ENCODE measurements at places on chromosomes 1 and 21. TPM values are rescaled to one million over a fixed set of nuclear protein-coding genes. Genes with fewer than 3 reads are reported as not detected.

- H3K36me3 ChIP-seq = no peaks in the 10 kb centered on the region
- DNase-seq = no peak
- H3K27ac ChIP-seq = no peak overlapping the region
- no peaks in the 10 kb centered on the region for H3K4me1 ChIP-seq
- H3K4me3 ChIP-seq = no peak overlapping the region
- no peaks in the 10 kb centered on the region for H3K27me3 ChIP-seq
Observed at GRCh38 chr1:222390181-222390580, 157.7 kb downstream of the HHIPL2 start.

DNA sequence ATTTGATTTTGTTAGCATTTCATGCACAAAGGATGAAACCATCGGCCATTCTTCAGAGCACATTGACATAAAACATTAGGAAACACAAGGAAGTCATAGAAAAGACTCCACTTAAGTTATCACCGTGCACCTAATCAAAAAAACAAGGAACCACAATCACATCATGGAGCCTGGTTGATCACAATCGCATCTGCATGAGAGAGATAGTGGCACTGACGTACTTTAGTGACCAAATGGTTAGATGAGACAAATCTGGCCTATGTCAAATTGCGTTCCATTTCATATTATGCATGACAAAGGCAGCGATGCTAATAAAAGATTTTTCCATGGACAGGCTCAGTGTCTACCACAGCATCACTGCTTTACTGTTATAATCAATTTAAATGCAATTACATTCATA is 571.8 kb upstream of the ADGRL2 start:
- H3K36me3 ChIP-seq = no peaks in the 10 kb centered on the region
- no peak for DNase-seq
- no peaks in the 10 kb centered on the region for H3K27me3 ChIP-seq
- H3K4me3 ChIP-seq = no peak overlapping the region
- H3K27ac ChIP-seq = no peak overlapping the region

GRCh38 chr1:11453742-11454491 is 25.0 kb upstream of the DISP3 start:
- no peaks in the 10 kb centered on the region for H3K27me3 ChIP-seq
- no peaks in the 10 kb centered on the region for H3K4me1 ChIP-seq
- no peak overlapping the region for H3K4me3 ChIP-seq
- no peak for DNase-seq

- no peaks in the 10 kb centered on the region for H3K36me3 ChIP-seq
- H3K4me3 ChIP-seq = no peak overlapping the region
- H3K27ac ChIP-seq = no peak overlapping the region
- no peaks in the 10 kb centered on the region for H3K4me1 ChIP-seq
Observed at GRCh38 chr1:158246650-158247049, 7.6 kb upstream of the CD1A start.

DNA sequence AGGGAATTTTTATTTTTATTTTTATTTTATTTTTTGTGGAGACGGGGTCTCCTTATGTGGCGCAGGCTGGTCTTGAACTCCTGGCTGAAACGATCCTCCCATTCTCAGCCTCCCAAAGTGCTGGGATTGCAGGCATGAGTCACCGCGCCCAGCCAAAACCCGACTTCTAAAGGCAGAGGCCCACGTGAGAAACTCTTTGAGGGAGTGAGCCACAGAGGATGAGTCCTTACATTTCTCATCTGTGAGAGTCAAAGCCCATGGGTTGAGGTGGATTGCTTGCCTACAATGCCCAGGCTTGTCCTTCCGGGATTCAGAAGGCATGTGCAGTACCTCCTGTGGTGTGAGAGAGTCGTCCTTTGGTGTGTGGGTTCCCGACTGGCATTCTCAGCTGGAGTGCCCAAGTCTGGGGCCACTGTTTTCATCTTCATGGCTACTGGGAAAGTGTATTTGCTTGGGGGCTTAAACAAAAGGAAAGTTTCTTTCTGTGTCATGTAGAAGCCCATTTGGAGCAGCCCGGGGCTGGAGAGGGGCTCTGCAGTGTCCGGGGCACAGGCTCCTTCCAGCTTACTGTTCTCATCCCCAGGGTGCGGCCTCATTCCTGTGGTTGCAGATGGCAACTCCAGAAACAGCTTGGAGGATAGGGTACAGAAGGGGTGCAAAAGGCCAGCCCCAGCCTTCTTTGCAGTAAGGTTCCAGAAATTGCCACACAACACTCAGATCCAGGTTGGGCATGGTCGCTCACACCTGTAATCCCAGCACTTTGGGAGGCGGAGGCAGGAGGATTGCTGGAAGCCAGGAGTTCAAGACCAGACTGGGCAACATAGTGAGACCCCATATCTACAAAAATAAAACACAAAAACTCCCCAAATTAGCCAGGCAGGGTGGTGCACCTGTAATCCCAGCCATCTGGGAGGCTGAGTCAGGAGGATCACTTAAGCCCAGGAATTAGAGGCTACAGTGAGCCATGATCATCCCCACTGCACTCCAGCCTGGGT is 29.4 kb upstream of the CSF3R start:
- no peak for DNase-seq
- no peak overlapping the region for H3K27ac ChIP-seq
- no peaks in the 10 kb centered on the region for H3K27me3 ChIP-seq
- no peaks in the 10 kb centered on the region for H3K4me1 ChIP-seq
- H3K4me3 ChIP-seq = no peak overlapping the region
- no peaks in the 10 kb centered on the region for H3K36me3 ChIP-seq

- DNase-seq = no peak
- H3K4me3 ChIP-seq = no peak overlapping the region
- H3K4me1 ChIP-seq = peaks cover 16% of the 10 kb centered on the region
- H3K36me3 ChIP-seq = no peaks in the 10 kb centered on the region
- H3K27ac ChIP-seq = peak overlapping the region; percentile 78
Observed at GRCh38 chr1:24392604-24392946, 21.0 kb downstream of the STPG1 start.

The OR6N1 gene
- total RNA-seq = not detected

GRCh38 chr1:26602378-26602959 is 72.9 kb downstream of the RPS6KA1 start:
- H3K4me3 ChIP-seq = no peak overlapping the region
- no peaks in the 10 kb centered on the region for H3K36me3 ChIP-seq
- H3K4me1 ChIP-seq = no peaks in the 10 kb centered on the region
- DNase-seq = no peak

GRCh38 chr1:191618181-191618580 is 540.1 kb upstream of the RGS18 start:
- H3K36me3 ChIP-seq = no peaks in the 10 kb centered on the region
- no peak overlapping the region for H3K27ac ChIP-seq
- H3K27me3 ChIP-seq = no peaks in the 10 kb centered on the region
- no peak for DNase-seq

DNA sequence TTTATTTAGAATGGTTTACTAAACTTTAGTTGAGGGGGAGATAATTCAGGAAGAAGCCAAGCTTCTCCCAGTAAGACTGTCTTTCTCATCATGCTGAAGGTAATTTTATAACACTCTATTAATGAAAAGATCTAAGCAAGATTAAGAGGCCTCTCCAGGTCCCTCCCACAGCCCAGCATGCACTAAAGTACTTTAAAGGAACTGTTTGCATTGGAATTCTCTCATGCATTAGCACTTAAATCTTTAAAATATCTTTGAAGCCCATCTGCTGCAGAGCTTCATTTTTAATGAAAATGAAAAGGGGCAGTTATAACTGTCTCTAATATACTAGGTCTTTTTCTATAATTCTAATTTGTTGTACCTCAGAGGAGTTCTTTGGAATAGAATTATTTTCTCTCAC is 1379.1 kb upstream of the ADGRL4 start:
- no peaks in the 10 kb centered on the region for H3K27me3 ChIP-seq
- no peaks in the 10 kb centered on the region for H3K4me1 ChIP-seq
- no peaks in the 10 kb centered on the region for H3K36me3 ChIP-seq
- no peak overlapping the region for H3K4me3 ChIP-seq
- DNase-seq = no peak

The RHCE gene
- 0.28 TPM for total RNA-seq

The SLC25A34 gene
- 16.1 TPM for total RNA-seq

DNA sequence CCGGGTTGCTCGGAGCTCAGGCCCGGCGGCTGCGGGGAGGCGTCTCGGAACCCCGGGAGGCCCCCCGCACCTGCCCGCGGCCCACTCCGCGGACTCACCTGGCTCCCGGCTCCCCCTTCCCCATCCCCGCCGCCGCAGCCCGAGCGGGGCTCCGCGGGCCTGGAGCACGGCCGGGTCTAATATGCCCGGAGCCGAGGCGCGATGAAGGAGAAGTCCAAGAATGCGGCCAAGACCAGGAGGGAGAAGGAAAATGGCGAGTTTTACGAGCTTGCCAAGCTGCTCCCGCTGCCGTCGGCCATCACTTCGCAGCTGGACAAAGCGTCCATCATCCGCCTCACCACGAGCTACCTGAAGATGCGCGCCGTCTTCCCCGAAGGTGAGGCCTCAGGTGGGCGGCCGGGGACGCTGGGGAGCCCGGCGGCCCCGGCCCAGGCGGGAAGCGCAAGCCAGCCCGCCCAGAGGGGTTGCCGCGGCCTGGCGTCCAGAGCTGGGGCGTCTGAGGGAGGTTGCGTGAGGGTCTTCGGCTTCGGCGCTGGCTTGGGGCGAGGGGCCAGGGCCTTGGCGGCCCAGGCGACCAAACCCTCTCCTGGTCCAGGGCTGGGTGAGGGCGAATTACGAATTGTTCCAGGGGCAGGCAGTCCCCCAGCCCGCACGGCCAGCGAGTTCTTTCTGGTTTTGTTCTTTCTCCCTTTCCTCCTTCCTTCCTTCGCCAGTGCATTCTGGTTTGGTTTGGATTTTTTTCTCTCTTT is 805 bp downstream of the SIM2 start:
- H3K4me1 ChIP-seq = no peaks in the 10 kb centered on the region
- H3K4me3 ChIP-seq = peak overlapping the region; percentile 50
- H3K27ac ChIP-seq = no peak overlapping the region

GRCh38 chr1:187481581-187482148 is 652.9 kb downstream of the PLA2G4A start:
- H3K27ac ChIP-seq = no peak overlapping the region
- H3K27me3 ChIP-seq = no peaks in the 10 kb centered on the region
- no peaks in the 10 kb centered on the region for H3K4me1 ChIP-seq
- H3K4me3 ChIP-seq = no peak overlapping the region
- H3K36me3 ChIP-seq = no peaks in the 10 kb centered on the region
- DNase-seq = no peak

The PGBD5 gene
- 13.2 TPM for total RNA-seq

GRCh38 chr1:45566722-45567121 is 16.1 kb downstream of the AKR1A1 start:
- no peak overlapping the region for H3K4me3 ChIP-seq
- peak; percentile 82 for DNase-seq
- peaks cover 12% of the 10 kb centered on the region for H3K4me1 ChIP-seq

The LINGO4 gene
- total RNA-seq = 0.33 TPM

The NTRK1 gene
- 0.43 TPM for total RNA-seq

The HEATR1 gene
- total RNA-seq = 8.6 TPM

DNA sequence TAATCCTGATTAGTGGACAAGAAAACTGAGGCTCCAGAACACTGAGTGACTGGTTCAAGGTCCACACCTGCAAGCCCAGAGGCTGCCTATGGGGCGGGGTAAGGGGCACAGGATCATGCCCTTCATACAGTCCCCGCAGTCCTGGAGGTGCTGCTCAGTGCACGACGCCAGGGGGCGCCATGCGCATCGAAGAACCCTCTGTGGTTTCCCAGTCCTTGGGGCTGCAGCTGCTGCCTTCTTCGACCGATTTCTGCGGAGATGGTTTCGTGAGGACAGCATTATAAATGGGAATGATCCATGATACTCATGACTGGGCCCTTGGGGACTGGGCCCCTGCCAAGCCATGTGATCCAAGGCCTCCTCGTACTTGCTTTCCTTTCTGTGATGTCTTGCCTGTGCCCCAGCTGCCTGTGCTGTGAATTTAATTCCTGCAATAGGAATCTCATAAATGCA is 37.1 kb upstream of the ARHGEF10L start:
- H3K27me3 ChIP-seq = no peaks in the 10 kb centered on the region
- H3K4me3 ChIP-seq = no peak overlapping the region
- no peaks in the 10 kb centered on the region for H3K4me1 ChIP-seq
- H3K27ac ChIP-seq = no peak overlapping the region
- DNase-seq = peak; percentile 88

The LCE3E gene
- not detected for total RNA-seq

The OR2M7 gene
- total RNA-seq = not detected

DNA sequence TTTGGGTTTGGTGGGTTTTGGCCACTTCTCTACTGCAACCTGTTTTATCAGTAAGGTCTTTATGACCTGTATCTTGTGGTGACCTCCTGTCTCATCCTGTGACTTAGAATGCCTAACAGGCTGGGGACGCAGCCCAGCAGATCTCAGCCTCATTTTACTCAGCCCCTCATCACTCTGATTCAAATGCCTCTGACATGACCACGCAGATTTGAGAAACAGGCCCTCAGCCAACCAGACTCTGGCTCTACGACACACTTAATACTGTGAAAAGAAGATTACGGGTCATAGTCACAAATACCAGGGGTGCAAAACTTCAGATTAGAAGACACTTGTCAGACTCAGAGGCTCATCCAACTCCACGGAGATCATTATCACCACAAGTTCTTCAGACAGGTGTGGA is 28.3 kb upstream of the KIF26B start:
- H3K4me3 ChIP-seq = no peak overlapping the region
- H3K36me3 ChIP-seq = no peaks in the 10 kb centered on the region

DNA sequence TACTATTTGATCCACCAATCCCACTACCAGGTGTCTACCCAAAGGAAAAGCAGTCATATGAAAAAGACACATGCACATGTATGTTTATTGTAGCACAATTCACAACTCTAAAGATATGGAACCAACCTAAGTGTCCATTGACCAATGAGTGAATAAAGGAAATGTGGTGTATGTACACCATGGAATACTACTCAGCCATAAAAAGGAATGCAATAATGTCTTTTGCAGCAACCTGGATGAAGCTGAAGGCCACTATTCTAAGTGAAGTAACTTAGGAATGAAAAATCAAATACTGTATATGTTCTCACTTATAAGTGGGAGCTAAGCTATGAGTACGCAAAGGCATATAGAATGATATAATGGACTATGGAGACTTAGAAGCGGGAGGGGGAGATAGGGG is 12.6 kb downstream of the ADIPOR1 start:
- DNase-seq = no peak
- no peak overlapping the region for H3K27ac ChIP-seq
- peaks cover 88% of the 10 kb centered on the region for H3K36me3 ChIP-seq
- H3K27me3 ChIP-seq = no peaks in the 10 kb centered on the region

DNA sequence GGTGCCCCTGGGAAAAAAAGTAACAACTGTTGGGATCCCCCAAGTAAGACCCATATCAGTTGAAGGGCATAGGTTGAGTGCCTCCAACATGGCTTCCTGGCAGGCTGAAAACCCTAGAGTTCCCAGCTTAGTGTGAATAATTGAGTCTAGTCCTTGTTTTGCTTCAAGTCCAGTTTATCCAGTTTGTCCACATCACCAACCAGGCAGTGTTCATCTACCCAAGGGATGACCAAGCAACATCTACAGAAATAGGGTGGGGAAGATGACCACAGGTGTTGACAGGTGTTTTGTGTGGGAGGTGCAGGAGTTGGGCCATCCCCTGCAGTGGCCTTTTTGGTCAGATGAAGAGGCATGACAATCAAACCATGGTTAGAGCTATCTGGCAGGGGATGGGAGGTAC is 54.3 kb upstream of the ERO1B start:
- DNase-seq = no peak
- no peaks in the 10 kb centered on the region for H3K4me1 ChIP-seq
- H3K36me3 ChIP-seq = no peaks in the 10 kb centered on the region
- H3K27ac ChIP-seq = no peak overlapping the region
- no peaks in the 10 kb centered on the region for H3K27me3 ChIP-seq
- H3K4me3 ChIP-seq = no peak overlapping the region

The VANGL2 gene
- 3.4 TPM for total RNA-seq

The SPTA1 gene
- 0.16 TPM for total RNA-seq

Data from right atrium auricular region (tissue), 2 donors.